ENCODE measurements at places on chromosomes 13 and 19. TPM values are rescaled to one million over a fixed set of nuclear protein-coding genes. Genes with fewer than 3 reads are reported as not detected.

The CEACAM4 gene
- total RNA-seq, result 1.0 TPM

The GYS1 gene
- total RNA-seq, result 42.8 TPM

The ZNF547 gene
- total RNA-seq, result 3.1 TPM

The FFAR3 gene
- total RNA-seq, result not detected

The PALM3 gene
- total RNA-seq, result not detected

The PEG3 gene
- total RNA-seq, result 126 TPM

The ZNF626 gene
- 11.5 TPM for total RNA-seq

The ZNF256 gene
- total RNA-seq, result 12.0 TPM

The FAM124A gene
- 0.52 TPM for total RNA-seq

The ZNF285 gene
- 7.3 TPM for total RNA-seq

The CRB3 gene
- total RNA-seq, result not detected

The GFY gene
- total RNA-seq, result not detected

The S1PR5 gene
- total RNA-seq, result 1.6 TPM

The OR7A5 gene
- total RNA-seq, result not detected

The LRG1 gene
- 0.52 TPM for total RNA-seq

The CEACAM16 gene
- 1.0 TPM for total RNA-seq

The ICAM1 gene
- 6.8 TPM for total RNA-seq

The SWSAP1 gene
- 0.52 TPM for total RNA-seq

The B3GNT3 gene
- not detected for total RNA-seq

The PPM1N gene
- 0.52 TPM for total RNA-seq

The ACP7 gene
- total RNA-seq, result not detected

The XAB2 gene
- 20.4 TPM for total RNA-seq

The TBXA2R gene
- total RNA-seq, result under 0.01 TPM

The FGF9 gene
- total RNA-seq, result 3.7 TPM

The SLITRK6 gene
- total RNA-seq, result 3.7 TPM

The C1QTNF9B gene
- total RNA-seq, result 1.0 TPM

The ZNF493 gene
- 47.5 TPM for total RNA-seq
